NCI-H1417 treated with DMSO at 0.1 percent for 48 hours (cell line): ENCODE measurements at places on chromosomes 11 and 22.

GRCh38 chr11:100681064-100681502 is 6.0 kb upstream of the ARHGAP42 start:
- peak; percentile 71 for DNase-seq

DNA sequence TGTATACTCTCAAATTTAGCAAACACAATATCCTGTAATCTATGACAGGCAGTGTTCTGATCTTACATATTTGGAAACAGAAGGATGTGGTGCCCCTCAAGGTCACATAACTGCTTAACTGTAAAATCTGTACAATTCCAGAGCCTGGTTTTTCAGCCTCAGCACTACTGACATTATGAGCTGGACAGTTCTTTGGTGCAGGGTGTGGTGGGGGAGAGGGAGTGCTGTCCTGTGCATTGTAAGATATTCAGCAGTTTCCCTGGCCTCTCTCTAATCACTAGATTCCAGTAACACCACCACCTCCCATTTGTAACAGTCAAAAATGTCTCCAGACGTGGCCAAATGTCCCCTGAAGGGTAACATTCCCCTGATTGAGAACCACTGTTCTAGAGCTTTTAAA is 1.8 kb upstream of the OR5B21 start:
- DNase-seq, result no peak

- DNase-seq, result no peak
These were observed at the start of gene ZC3H7B for GRCh38 chr22:41301085-41302020. TSS of gene ZC3H7B (plus strand) at chr22:41301525. CDS start at chr22:41320661, 19,136 bp downstream.

DNA sequence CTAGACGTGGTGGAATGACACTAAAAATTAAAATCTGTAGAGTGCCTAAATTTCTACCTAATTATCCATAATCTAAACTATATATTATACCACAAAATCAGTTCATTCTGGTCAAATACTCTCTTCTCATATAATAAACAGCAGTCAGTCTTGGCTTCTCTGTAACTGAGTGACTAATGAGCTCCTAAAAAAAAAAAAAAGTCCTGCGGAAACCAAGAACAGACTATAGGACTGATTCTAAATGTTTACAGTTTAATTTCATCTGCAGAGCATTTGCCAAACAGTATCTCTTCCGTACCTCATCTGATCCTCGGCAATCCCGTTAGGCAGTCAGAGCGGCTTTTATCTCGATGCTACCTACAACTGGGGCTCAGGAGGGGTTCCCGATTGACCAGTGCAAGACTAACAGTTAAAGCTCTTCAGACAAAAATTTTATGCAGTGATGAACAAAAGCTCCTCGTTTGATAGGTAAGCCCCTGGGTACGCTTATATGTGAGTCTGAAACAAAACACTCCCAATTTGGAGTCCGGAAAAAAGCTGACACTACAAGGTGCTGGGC is 686 bp downstream of the KIF18A start:
- no peak for DNase-seq

GRCh38 chr11:70759846-70760245 is 361.5 kb downstream of the CTTN start:
- no peak for DNase-seq

DNA sequence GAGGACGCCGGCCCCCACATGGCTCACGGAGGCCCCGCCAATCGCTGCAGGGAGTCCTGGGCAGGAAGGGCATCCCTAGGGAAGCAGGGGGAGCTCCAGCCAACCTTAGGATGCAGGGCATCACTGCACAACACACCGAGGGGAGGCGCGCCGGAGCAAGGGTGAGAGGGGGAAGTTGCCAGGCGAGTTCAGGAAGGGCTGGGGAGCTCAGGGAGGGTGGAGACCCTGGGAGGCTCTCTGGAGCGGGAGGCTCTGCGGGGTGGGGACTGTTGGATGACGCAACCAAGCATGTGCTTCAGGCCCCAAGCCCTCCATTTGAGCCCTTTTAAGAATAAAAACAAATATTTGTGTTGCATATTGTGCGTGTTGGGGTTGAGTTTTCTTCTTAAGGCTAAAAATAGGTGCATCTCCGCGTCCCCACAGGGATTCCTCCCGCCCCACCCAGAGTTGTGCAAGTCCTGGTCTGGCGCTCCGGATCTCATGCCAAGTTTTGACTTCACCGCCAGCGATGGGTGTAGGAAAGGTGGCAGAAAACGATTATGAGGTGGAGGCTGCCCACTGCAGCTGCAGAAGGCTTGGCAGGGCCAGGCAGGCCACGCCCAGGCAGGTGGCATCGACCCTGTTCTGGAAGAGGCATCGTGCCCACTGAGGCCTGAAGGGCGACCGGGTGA is 65.2 kb downstream of the WNT7B start:
- no peak for DNase-seq

DNA sequence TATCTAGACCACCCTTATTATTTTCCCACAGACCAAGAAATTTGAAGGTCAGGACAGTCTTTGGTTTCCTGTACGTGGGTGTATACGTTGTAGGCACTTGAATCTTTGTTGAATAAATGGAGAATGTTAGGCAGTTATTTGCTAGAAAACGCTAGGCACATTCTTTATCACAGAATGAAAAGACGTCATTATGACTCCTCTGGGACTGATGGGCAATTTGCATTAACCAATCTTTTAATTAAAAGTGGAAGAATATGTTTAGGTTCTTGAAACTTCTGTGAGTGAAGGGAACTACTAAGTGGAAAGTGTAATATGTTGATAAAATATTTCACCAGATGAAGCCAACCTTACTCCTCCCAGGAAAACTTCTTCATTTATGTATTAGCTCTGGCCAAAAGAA is 5.7 kb downstream of the CAT start:
- DNase-seq, result no peak

- no peak for DNase-seq
These were observed 36.9 kb upstream of the TMEM123 start for GRCh38 chr11:102489186-102490145.

DNA sequence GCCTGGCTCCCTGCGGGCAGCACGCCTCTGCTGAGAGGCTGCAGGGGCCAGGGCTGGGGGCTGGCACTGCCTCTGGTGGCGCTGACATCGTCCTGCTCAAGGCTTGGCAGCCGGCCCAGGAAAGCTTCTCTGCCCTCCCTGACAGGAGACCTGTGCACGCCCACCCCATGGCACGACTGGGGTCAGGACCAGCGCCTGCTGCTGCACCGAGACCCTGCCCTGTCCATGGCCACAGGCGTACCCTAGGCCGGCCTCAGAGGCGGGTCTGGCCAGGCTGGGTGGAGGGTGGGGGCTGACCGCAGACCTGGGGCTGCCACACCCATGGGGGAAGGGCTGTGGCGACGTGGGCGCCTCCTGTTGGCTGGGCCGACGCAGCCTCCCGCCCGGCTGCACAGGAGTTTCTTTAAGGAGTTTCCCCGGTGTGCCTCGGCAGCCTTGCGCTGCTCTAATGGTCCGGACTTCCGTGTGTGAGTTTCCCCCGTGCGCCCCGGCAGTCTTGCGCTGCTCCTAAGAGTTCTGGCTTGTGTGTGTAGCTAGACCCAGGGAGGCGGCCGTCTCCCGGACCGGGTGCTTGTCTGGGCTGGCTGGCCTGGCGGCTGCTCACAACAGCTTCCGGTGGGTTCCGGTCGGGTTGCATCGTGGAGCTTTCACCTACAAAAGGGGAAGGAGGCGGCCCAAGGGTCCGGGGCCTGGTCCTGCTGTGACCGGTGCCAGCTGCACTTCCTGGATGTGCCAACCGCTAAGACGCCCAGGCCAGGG is 4.6 kb downstream of the TRABD start:
- no peak for DNase-seq

DNA sequence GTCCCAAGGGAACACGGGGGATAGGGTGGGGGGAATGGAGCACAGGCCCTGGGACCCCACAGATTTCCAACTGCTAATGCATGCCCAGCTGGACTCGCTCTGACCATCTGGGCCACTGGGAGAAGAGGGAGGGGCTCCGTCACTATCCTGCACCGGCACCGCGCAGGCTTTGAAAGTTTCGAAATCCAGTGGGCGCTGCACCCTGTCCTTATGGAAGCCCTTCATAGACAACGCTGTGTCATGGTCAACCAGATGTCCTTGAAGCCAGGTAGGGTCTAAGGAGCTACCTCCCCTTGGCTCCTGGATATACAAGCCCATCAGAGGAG is 30.1 kb downstream of the LRRC10B start:
- no peak for DNase-seq

- DNase-seq, result no peak
These were observed 71.9 kb upstream of the RRM1 start for GRCh38 chr11:4022669-4023068.

DNA sequence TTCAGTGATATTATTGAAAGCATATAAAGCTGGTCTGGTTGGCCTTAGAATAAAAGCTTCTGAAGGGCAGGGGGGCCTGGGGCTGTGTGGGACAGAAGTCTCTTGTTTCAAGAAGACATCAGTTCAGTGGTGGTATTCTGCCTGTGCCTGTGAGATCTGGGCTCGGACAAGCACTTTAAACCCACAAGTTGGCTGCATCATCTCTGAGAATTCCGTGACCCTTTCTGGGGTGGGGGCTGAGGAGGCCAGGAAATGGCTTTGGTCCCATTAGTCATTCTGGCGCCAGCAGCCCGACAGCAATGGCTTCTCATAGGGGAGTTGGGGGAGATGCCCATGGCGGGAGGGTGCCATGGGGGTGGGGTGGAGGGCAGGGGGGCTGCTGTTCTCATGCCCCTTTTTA is 104.1 kb downstream of the PKNOX2 start:
- no peak for DNase-seq

- DNase-seq, result no peak
These were observed 1.9 kb upstream of the NLRP10 start for GRCh38 chr11:7967097-7967496.

DNA sequence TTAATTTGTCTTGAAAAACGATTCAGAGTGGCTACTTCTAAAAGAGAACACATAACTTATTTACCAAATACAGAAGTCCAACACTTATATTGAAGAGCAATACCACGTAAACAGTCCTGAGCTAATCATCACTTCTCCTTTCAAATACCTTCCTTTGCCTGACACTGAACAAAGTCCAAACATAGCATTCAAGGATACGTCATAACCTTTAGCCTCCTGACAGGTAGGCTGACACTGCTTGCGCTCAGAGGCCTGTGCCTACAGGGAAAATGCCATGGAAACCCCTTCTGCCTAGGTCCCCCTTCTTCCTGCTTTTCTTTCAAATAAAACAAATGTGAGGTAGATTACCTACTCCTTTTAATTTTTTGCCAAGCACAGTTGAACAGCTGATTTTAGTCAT is 510.0 kb downstream of the INSC start:
- no peak for DNase-seq

DNA sequence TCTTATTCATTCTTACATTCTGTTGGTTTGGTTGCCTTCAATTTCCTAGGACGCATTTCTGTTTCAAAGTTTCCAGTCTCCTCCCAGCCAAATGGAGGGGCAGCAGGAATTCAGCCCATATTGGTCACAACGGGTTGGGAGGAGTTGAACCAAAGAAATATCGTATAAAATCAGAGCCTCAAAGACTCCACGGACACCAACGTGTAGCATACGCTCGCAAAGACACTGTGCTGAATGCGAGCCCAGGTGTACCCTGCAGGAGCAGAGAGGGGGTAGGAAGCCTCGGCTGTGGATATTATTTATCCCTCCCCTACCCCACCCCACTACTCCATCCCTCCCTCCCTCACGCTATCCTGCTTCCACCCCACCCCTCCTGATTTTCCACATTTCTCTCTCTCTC is 15.5 kb upstream of the CCND1 start:
- no peak for DNase-seq

- no peak for DNase-seq
These were observed 16.3 kb downstream of the CTNND1 start for GRCh38 chr11:57777969-57778317.

DNA sequence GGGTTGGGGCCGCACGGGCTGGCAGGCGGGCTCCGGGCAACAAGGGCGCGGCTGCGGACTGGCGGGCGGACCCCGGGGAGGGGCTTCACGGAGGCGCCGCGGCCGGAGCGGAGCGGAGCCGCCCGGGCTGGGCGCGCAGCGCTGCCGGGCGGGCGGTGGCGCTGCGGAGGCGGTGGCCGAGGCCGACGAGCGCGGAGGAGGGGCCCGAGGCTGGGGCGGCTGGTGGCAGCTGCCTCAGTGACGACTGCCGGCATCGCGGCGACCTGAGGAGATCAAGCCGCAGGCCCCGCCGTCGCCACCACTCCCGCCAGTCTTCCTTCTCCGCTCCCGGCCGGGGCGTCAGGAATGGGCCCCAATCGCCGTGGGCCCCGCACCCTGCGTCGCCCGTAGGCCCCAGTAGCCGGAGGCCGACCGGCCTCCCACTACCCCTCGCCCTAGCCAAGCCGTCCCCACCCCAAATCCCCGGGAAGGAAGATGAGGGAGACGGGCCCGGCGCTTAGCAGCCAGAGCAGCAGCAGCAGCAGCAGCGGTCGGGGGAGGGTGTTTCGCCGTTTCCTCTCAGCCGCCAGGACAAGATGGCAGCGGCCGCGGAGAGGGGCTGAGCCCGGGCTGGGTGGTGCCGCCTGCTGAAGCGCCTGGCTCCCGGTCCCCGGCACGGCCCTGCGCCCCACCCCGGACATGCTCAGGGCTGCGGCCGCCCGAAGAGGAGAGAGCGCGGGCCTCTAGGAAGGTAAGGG is at the start of gene HIPK3:
HIPK3 (plus strand) TSS at position 222 of the 737 bp plus-strand sequence.
- peak; percentile 31 for DNase-seq

GRCh38 chr11:1235901-1236315 is 13.0 kb downstream of the MUC5B start:
- DNase-seq, result no peak
